ENCODE measurements at places on chromosomes 16 and 17. TPM values are rescaled to one million over a fixed set of nuclear protein-coding genes. Genes with fewer than 3 reads are reported as not detected.

The GINS3 gene
- 1.1 TPM for total RNA-seq

The ASGR2 gene
- not detected for total RNA-seq

The ITGAX gene
- under 0.01 TPM for total RNA-seq

The RPRML gene
- not detected for total RNA-seq

The SLC47A2 gene
- 0.79 TPM for total RNA-seq

The DYNLL2 gene
- 27.3 TPM for total RNA-seq

Data from bronchial epithelial cell (primary cell).